DMS53 (cell line): ENCODE measurements at places on chromosomes 12 and 14.

GRCh38 chr14:99818503-99819036 lies 25.4 kb downstream of the EML1 start:
- DNase-seq: no peak

GRCh38 chr12:46360908-46361666 lies 11.5 kb downstream of the SLC38A2 start:
- DNase-seq: peak; percentile 47

DNA sequence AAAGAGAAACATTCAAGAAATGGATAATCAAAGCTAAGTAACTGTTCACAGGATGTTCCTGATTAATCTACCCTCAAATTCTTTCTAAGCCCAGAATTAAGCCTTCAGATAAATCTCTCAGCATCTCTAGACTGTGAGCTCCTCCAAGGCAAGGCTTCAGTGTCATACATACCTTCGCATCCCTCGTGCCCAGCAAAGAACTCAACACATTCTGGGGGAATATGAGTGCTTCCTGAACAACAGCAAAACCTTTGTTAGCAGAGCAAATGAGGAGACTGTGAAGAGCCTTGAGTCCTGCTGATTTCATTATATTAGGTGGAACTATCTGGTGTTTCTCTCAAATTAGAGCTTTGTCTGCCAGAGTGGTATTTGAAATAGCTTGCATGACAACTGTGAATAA lies 401.8 kb upstream of the TMPO start:
- DNase-seq: no peak

DNA sequence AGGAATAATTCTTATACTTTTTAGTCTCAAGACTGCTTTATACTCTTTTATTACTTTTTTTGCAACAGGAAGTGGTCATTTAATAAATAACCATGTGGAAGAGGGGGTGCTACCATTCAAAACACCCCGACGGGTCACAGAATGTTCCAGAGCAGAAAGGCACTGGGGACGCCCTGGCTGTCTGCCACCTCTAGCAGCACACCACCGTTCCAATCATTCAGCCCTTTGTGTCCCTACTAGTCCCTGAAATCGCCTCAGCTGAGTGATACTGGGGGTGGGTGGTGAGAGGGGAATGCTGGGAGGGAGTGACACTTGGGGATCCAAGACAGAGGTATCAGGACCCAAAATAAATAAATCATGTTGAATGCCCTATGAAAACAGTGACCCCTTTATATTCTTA lies 52.4 kb downstream of the MON2 start:
- peak; percentile 53 for DNase-seq

GRCh38 chr14:76984787-76985375 lies 43.6 kb downstream of the IRF2BPL start:
- no peak for DNase-seq

DNA sequence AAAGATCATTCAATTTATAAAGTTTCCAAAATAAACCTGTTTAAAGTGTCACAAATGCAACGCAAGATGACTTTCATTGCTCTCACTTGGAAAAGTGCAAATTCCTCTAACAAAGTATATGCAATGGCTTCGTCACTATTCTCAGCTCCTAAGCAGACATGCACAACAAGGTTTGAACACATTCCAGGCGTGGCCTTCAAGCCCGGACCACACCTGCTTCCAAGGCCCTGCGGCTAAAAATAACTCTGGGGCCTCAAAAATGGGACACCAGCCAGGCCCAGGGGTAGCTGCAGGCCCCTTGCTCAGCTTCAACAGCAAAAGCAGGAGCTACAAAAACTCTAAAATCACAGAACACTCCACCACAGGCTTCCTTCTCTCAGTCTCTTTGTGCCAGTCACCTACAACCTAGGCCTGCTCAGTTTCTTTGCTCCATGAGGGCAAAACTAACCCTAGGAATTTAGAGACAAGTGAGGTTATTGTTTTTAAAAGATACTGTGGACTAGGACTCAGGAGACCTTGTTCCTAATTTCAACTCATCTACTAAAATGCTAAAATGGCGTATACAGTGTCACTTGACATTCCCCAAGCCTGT lies 29.3 kb downstream of the DUSP16 start:
- no peak for DNase-seq

GRCh38 chr12:50633955-50634354 lies 129.2 kb downstream of the DIP2B start:
- no peak for DNase-seq

- DNase-seq: no peak
These were observed 63.3 kb downstream of the RASSF3 start for GRCh38 chr12:64673490-64674169.

GRCh38 chr14:103861413-103862392 lies 14.3 kb upstream of the PPP1R13B start:
- DNase-seq: no peak
